ENCODE measurements at places on chromosomes 7 and 10.

GRCh38 chr10:80465839-80466590 lies 11.9 kb downstream of the TSPAN14 start:
- no peak for DNase-seq

- no peak for DNase-seq
These were observed 19.8 kb downstream of the TSPAN14 start for GRCh38 chr10:80473692-80474596.

GRCh38 chr10:88583584-88583957 lies 453 bp upstream of the RNLS start:
- no peak for DNase-seq

- no peak for DNase-seq
These were observed 91.4 kb downstream of the TPST1 start for GRCh38 chr7:66296557-66296956.

- DNase-seq = no peak
These were observed 668.6 kb downstream of the NRG3 start for GRCh38 chr10:82543631-82544030.

- no peak for DNase-seq
These were observed 141.9 kb upstream of the KLF14 start for GRCh38 chr7:130875901-130876300.

- no peak for DNase-seq
These were observed 638.2 kb upstream of the FZD8 start for GRCh38 chr10:36280321-36280741.

GRCh38 chr7:33961948-33962347 lies 56.6 kb downstream of the BMPER start:
- DNase-seq = no peak

DNA sequence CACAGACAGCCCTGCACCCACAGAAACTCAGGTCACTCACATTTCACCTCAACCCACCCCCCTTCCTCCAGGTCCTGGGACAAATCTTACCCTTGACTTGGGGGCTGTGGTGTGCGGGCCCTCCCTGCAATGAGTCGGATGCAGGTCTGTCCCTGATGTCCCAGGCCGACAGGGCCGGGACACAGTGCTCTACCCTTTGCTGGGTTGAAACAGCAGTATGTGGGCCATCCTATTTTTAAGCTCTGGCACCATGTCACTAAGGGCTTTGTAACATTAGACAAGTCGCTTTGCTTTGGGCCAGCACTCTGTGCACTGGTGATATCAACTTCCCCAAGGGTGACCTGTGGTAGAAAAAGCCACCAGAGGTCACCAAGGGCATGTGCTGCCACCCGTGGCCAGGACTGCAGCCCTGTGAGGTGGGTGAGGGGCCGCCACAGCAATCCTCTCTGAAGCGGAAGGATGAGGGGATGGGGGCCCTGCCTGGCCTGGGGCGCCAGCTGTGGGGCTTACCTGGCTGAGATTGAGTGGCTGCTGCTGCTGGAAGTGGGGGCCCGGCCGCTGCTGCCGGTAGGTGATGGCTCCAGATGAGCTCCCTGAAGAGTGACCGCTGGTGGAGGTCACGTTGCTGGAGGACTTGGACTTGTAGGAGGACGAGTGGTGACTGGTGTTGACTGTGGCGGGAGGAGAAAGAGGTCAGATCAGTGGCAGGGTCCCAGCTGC lies 51.3 kb downstream of the CLEC2L start:
- DNase-seq = no peak

DNA sequence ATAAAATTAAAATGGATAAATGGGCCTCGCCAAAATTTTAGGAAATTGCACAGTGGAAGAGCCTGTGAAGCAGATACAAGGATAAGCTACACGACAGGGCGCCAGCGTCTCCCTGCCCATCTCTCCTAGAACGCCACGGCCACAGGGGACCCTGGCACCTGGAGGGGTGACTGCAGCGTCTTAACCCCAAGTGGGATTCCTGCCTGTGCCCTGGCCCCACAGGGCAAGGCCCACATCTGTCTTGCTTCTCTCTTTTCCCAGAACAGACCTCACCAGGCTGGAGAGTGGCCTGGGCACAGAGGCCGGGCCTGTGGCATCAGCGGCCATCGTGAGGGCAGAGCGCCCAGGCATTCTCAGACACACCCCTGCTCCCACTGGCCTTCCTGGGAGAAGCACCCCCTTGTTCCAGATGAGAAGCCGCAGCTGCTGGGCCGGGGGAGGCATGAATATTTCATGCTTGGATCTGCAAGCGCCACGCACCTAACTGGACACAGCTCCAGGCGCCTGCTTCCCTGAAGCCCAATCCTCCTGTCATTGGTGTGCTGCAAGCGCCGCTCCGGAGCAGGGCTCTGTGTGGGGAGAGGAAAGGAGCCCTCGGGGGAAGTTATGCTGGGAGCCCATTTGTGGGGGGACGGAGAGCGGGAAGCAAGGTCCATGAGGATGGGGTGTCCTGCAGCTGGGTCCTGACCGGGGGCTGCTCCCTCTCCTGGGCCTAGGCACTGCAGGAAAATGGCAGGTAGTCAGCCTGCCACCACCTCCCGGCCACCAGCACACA lies 153.5 kb downstream of the ELFN1 start:
- no peak for DNase-seq

- no peak for DNase-seq
These were observed 22.0 kb upstream of the LMTK2 start for GRCh38 chr7:98084631-98085030.

DNA sequence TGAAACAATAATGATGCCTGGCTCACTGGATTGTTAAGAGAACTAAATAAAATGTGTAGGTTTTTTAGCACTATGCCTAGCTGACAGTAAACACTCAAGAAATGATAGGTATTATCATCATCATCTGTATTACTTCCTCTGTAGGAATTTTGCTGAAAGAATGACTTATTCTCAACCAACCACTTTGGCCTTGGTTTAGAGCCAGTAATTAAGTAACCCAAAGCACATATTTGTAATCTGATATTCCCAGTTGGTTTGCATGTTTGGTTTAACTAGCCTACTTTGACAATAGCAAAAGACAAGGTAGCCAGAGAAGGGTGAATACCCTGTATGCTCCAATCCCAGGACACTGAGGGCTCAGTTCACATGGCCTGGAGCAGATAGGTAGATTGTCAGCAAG lies 34.4 kb downstream of the BCAP29 start:
- DNase-seq = no peak

DNA sequence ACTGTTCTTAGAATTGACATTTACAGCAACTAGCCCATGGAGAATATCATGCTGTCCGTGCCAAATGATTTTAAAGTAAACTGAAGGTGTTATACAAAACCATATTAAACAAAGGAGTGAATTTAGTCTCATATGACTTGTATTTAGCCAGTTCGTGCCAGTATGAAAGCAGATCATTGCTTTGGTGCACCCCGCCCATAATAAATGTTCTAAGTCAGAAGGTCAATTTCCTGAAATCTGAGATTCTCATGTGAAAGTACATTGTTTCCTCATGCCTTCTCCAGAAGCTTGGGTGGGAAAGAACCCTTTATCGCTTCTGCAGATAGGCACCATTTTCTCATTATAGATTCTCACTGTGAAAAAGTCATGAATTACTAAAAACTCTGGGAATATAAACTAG lies 106.4 kb downstream of the CAMK1D start:
- no peak for DNase-seq

GRCh38 chr7:30162133-30162532 lies 27.3 kb downstream of the MTURN start:
- no peak for DNase-seq

DNA sequence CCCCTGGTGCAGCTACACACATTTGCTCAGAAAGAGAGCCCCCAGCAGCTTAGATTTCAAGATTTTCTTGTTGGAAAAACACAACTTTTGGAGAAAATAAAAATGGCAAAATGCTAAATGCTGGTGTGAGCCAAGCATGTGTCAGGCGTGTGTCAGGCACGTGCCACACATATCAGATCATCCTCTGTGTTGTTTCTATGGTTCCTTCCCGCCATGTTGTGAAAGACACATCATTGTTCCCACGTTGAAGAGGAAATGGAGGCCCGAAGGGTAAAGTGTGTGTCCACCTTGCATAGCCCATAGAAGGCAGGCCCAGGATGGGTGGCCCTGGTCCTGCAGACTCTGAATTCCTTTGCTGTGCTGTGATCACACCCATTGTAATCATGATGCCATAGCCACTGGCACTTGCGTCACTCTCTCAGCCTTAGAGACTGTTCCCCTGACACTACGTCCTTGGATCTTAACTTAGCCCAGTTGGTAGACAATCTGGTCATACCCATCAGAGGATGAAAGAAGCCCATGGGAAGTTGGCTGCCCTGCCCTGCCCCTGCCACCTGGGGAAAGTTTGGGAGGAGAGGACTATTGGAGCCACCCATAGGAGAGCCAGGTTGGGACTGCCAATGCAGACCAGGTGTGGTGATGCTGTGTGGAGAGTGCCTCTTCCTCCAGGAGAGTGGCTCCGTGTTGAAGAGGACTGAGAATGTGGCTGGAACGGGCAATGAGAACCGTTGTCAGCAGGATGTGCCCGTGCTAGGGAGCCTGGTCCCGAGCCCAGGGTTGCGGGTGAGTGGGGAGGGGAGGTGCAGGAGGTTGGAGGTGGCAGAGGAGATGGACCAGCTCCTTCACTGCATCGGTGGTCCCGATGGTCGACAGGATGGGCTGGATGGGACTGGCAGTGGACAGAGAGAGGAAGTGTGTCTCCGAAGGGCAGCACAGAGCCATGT lies 65.6 kb upstream of the IGFBP3 start:
- DNase-seq = no peak

DNA sequence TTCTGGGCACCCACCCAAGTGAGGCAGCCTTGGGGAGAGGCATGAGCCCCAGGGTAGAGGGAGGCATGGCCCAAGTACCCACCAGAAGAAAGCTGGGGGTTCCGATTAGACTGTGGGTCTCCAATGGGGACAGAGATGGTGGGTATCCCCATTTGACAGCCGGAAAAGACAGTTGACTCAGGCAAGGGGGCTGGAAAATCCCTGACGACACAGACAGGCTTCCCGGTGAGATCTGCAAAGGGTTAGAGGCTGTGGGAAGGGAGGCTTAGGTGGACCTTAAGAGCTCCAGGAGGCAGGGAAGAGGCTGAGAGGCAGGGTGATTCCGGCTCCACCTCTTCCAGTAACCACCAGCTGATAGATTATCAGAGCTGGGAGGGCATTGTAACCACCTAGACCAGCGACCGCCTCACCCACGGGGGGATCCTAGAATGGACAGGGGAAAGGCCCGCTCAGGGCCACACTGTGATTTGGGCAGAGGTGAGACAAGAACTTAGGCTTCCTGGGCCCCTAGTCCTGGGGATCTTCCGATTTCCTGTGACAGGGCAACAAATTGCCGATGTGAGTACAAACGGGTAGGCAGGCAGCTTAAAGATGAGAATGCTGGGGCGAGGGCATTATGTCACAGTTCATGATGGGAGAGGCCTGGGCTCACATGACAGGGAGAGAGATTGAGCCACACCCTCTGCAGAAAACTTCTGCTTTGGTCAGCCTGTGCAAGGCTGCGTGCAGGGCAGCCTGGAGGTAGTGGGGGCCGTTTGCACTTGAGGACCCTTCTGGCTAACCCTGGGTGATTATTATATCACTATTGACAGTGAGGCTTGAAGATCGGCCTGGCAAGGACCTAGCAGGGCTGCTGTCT lies 5.4 kb downstream of the TBATA start:
- DNase-seq = no peak

- DNase-seq = no peak
These were observed 700.1 kb upstream of the ANKRD30A start for GRCh38 chr10:36425131-36425797.

DNA sequence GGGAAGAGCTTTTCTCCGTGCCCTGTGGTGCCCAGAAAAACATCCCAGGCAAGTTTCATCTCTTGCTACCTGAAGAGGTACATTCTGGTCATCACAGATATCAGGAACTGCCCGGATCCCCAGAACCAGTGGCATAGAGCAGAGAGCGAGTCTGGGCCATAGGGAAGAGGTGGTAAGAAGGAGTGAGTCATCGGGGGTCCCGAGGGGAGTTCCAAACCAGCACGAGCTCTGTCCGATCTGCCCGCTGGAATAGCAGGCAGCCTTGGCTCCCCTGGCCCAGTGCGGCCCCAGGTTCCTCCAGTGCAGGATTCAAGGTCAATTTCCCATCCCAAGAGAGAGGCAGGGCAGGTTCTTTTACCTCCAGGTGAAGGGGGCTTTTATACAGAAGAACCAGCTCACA lies 124.7 kb downstream of the RGS10 start:
- no peak for DNase-seq

DNA sequence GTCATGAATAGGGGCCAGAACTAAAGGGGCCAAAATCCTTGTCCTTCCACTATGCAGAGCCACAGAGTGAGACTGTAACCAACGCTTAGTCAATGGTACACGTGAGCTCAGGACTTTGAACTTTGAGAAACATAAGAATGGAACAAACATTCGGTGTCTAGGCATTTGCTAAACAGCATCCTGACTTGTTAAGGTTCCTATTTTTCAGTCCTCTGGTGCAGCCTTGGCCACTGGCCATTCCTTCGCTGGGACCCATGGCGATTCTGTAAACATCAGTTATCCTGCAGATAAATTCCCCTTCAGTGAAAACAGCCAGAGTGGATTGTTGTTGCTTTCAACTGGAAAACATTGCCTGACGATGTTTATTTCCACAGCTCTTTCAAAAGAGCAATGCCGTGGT lies 266.8 kb downstream of the SORCS1 start:
- DNase-seq = no peak

GRCh38 chr10:113347508-113347907 lies 205.3 kb upstream of the HABP2 start:
- no peak for DNase-seq

DNA sequence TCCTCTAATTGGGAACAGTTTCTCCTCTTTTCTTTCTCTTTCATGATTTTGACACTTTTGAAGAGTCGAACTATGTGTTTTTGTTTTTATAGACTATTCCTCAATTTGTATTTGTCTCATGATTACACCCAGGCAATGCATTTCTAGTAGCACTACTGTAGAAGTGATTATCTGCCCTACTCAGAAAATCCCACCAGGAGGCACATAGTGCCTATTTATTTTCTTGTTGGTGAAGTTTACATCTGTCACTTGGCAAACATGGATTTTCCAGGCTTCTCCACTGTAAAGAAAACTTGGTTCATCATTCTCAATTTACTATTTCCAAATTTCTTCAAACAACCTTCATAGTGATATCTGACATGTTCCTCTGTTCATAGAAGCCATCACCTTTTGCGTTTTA lies 893.9 kb downstream of the CCSER2 start:
- DNase-seq = no peak

DNA sequence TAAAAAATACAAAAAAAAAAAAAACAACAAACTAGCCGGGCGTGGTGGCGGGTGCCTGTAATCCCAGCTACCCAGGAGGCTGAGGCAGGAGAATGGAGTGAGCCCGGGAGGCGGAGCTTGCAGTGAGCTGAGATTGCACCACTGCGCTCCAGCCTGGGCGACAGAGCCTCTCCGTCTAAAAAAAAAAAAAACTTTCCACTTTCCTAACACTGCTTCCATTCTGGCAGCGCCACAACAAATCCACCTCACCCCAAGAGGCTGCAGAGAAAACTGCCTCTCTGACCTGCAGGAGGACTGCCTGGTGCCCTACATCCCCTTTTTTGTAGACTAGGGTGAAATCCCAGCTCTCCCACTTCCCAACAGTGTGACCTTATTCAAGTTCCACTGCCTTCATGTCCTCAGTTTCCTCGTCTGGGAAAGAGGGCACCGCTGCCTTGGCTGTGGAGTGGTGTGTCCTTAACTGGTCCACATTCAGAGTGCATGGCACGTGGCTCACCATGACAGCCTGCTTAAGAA lies 2.6 kb upstream of the MBL2 start:
- DNase-seq = no peak

Data from nephron progenitor cell (in vitro differentiated cells).